ENCODE measurements at places on chromosomes 13 and 19.

- DNase-seq: no peak
These were observed 92.8 kb downstream of the EPSTI1 start for GRCh38 chr13:42899266-42899665.

GRCh38 chr13:110299283-110299840 lies 7.6 kb downstream of the COL4A1 start:
- no peak for DNase-seq

- peak; percentile 20 for DNase-seq
These were observed 72.5 kb downstream of the ZNF708 start for GRCh38 chr19:21256722-21257121.

DNA sequence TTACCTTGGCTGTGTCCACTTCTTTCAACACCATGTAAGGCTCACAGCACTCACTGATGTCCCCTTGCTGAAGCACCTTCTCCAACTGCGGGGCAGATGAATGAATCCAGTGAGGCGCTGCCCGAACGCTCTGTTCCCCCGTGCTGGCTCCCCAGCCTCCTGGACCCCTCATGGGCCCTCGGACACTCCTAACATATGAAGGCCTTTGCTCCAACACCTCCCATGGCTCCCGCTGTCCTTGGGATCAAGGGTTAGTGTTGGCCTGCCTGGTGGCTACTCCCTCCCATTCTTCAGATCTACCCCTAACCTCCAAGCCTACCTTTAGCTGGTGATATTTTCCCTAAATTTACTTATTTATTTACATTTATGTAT lies 4.4 kb downstream of the ANGPTL8 start:
- DNase-seq: no peak

DNA sequence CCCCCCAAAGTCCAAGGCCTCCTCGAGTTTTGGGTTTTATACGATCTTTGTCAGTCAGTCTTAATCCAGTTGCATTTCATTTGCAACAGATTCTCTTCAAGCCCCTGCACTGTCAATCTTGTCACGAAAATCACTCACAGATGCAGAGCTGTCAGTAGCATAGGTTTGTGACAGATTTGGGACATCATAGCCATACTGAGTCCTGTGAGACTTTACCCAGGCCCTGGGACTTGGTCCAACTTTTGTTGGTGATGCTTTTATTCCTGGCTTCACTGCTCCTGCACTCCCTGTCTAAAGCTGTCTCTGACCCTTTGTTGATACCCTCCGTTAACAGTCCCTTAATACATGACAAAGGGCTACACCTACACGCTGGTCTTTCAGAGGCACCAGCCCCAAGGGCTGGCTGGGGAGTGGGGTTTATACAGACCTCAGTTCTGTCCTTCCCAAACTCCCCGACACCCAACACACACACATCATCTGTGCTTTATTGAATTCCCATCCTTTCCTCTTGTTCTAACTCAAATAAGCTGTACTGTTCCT lies 36.0 kb downstream of the PABPC3 start:
- no peak for DNase-seq

DNA sequence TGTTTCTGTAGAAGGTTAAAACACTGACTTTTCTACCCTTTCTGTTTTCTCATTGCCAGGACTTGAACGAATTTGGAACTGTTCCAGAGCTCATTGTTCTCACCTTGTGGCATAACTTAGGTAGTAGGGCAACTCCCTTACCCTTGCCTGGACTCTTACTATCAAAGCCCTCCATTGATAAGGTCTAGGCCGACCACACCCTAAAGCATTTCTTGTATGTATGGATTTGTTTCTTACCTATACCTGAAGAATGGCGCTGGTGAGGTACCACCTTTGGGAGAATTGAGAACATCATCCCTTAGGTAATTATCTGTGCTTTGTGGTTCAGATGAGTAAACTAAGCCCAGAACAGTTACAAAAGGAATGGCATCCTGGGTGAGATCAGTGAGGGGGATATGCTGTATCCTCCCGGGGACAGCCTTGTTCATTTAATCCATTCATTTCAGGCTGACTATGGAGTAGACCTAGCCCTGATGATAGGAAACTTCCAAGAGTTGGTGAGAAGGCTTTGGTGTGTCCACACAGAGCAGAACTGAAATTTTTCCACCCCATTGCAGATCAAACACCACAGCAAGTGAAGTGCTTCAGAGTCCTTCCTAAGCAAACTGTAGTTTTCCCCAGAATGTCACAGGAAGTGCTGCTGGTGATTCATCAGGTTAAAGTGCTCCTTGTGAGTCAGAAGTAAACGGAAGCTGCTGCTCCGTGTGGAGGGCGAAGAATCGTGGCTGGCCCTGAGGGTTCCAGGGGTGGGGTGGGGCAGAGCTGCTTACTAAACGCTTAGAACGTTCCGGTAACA lies 113.0 kb downstream of the TEX26 start:
- peak; percentile 84 for DNase-seq

DNA sequence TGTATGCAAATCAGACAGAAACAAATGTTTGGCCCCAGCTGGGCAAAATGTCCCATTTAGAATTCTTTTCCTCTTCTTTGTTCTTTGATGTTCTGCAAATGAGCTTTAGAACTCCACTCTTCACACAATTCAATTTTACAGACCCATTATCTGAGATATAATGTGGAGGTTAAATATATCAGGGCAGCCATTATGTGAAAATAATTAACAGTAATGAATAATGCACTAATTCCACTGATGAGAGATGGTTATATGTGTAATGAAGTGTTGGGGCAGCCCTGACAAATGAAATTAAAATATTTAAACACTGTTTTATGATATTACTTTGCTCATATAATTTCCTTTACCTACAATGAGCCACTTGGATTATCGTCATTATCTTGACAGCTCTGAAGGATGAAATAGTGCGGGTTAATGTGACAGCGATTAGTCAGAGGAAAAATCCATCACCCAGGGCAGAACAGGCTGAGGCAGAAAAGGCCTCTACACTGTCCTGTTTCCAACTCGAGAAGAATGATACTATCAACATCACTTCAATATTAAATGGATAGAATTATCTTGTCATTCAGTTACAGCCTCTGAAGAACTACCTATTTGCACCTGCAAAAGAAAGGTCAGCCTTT lies 321.1 kb downstream of the RBM26 start:
- no peak for DNase-seq

DNA sequence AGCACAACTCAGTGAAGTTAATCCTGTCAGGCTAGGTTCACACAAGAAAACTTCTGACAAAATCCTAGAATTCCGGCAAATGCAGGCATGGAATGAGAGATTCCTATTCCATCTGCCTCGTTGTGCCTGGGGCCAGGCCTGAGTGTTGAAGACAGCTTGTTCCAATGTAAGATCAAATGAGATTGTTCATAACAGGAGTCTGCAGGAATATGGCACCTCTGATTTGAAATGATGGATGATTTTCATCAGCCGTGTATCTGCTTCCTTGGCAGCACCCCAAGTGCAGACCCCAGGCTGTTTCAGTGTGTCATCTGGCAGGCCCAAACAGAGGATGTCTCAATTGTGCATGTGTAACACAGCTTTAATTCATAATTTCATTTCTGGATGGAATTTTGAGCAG lies 35.3 kb upstream of the SACS start:
- DNase-seq: no peak

GRCh38 chr19:42282819-42283187 lies 13.8 kb downstream of the CIC start:
- DNase-seq: no peak

DNA sequence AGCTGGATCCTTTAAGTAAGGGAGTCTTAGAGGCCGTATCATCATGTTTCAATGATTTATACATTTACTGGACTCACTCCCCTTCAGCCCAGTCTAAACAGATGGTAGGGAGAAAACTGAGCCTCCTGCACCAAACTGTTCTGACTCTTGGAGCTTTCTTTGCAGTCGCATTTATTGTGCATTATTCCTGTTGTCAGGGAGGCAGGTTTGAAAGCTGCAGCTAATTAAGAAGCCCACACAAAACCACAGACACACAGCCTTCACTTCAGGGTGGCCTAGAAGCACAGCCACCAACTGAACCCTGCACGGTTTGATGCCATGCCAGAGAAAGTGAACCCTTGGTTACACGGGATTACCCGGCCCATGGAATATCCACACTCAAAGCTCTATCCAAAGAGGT lies 911.0 kb downstream of the UQCRFS1 start:
- DNase-seq: no peak

GRCh38 chr19:13441810-13442512 lies 64.3 kb downstream of the CACNA1A start:
- DNase-seq: peak; percentile 5

DNA sequence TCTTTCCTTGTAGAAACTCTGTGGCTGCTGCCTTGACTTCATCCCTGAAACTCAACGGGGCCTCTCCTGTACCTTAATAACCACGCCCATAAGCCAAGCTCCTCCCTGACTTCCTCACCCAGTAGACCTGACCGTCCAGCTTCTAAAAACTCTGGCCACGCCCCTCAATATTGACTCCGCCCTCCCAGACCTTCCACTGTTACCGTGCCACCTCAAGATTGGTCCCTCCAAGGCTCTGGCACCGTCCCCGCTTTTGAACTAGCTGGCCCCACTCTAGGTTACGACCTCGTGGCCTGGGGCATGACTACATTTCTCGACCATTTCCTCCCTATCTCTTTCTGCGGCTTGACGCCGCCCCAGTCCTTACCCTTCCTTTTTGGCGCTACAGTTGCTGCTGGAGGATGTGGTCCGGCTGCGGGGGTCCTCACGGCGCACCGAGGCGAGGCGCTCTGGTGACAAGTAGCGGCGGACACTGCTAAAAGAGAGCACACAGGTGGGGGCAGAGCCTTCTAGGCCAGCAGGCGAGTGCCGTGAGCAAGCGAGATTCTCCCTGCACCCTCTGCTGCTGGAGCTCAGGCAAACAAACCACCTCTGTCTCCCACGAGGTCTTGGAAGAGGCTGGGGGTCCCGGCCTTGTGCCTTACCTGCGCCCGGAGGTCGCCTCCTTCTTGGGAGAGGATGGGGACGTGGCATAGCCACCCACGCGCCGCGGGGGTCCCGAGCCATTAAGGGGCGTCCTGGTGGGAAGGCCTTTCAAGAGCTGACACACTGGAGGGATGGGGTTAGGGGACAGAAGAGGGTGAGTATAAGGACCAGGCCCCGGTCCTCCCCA lies 2.3 kb upstream of the EML2 start:
- peak; percentile 74 for DNase-seq

DNA sequence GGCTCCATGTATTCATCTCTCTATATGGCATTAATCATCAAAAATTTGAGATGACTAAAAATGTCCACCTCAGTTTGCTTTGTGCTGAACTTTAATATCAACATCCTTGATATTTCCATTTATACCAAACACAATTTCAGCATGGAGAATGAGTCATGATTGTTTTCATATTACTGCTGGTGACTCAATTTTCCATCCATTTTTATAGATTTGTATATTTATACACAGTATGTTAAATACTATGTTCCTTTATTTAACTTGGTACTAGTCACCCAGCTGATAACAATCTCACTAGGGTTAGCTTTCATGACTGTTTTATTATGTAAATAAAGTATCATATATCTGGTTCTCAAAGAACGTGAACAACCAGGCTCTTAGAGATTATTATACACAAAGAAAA lies 1255.1 kb downstream of the SLITRK1 start:
- no peak for DNase-seq

DNA sequence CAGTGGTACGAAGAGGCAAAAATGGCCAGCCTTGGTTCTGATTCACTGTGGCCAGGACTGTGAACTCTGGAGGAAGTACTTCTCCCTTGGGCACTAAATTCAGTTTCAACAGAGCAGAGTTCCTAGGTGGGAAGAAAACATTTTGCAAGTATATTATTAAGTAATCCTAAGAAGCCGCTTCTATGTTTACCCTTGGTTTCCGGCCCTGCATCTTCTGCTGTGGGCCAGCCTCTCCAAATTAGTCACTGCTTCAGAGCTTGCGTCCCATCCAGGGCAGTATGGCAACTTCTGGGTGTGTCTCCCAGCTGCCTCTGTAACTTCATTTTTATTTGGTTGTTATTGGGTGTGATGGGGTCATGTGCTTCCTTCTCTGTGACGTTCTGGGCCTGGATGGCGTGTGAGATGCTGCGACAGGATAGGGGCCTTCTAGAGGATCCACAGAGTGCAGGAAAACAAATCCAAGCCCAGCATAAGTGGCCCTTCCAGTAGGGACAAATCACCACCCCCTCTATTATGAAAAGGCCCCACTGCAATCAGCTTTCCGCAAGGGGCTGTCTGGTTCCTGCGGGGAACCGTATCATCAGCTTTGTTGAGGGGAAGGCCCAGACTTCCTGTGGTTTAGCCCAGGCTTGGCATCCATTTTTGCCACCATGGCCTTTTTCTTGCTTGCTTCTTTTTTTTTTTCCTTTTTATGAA lies 55.1 kb upstream of the C1QTNF9 start:
- no peak for DNase-seq

GRCh38 chr13:112869202-112870050 lies 99.6 kb upstream of the MCF2L start:
- no peak for DNase-seq

DNA sequence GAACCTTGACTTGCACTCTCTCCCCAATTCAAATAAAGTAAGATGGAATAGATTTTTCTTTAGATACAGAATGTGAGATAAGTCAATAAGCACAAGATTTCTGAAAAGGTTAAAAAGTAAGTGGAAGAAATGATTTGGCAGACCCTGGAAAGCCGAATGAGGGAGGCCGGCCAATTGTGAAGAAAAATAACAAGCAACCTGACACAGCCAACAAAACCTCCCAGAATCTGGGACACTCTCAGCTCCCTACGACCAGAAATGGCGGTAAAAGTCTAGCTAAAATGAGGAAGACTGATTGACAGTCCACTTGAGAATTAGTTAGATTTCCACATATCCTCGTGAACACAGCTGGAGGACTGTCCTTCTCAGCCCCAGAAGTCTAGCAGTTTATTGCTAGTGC lies 85.4 kb downstream of the KLF12 start:
- no peak for DNase-seq

GRCh38 chr19:8109890-8110662 lies 39.3 kb downstream of the FBN3 start:
- no peak for DNase-seq

GRCh38 chr13:98940325-98941001 lies 37.4 kb downstream of the DOCK9 start:
- no peak for DNase-seq

GRCh38 chr19:46977548-46977947 lies 42.1 kb upstream of the NPAS1 start:
- DNase-seq: no peak

DNA sequence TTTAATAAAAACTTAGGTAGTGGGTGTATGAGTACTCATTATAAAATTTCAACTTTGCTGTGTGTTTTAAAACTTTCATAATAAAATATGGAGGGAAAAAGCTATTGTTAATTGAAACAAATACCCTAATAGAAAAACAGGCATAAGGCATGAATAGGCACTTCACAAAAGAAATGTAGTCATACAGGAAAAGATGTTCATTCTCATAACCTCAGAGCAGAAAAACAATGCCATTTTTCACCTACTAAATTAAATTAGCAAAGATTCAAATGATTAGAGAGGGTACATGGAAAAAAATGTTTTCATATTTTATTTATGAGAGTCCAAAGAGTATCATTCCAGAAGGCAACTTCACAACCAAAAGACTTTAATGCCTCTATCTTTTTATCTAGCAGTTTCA lies 20.6 kb upstream of the ELF1 start:
- DNase-seq: no peak

Data from large intestine (tissue), 12 donors.